ENCODE measurements at places on chromosomes 2 and 18.

DNA sequence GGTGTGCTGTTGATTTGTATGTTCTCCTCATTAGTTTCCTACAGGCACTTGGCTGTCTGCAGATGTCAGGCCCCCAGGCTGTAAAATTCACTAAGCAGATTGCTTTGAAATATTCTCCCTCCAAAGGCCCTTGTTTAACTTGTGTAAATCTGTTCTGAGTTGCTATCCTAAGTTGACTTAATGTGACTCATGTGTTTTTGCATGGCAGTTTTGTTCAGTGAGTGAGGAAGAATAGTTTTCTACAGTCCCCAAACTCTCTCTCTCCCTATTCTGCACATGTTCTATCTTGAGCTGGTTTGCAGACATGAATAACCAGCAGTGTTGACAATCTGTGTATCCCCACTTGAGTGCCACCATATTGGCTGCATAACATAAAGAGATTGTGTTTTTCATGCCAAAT lies 1005.4 kb upstream of the DDX18 start:
- DNase-seq, result no peak

- no peak for DNase-seq
Observed at GRCh38 chr2:25992556-25992955, 10.3 kb upstream of the KIF3C start.

- DNase-seq, result no peak
Observed at GRCh38 chr2:74755386-74755785, 78.5 kb upstream of the HK2 start.

- no peak for DNase-seq
Observed at GRCh38 chr2:16908656-16909055, 243.0 kb upstream of the CYRIA start.

DNA sequence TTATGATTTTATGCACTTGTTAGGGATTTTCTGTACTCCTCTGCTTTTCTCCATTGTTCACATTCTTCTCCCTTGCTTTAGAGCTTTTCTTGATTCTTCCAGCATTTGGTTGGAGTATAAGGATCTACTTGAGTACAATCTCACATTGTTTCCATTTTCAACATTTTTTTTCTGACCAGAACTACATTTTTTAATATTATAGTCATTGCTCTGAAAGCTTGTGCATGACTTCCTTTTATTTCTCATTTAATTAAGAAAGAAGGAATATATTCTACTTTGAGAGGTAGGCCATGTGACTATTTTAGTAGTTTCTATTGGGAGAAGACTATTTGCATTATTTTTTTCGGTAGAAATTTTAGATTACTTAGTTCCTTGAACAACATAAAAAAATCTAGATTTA lies 200.4 kb downstream of the TMEM247 start:
- no peak for DNase-seq

- no peak for DNase-seq
Observed at GRCh38 chr18:58132595-58133261, 88.7 kb downstream of the NEDD4L start.

DNA sequence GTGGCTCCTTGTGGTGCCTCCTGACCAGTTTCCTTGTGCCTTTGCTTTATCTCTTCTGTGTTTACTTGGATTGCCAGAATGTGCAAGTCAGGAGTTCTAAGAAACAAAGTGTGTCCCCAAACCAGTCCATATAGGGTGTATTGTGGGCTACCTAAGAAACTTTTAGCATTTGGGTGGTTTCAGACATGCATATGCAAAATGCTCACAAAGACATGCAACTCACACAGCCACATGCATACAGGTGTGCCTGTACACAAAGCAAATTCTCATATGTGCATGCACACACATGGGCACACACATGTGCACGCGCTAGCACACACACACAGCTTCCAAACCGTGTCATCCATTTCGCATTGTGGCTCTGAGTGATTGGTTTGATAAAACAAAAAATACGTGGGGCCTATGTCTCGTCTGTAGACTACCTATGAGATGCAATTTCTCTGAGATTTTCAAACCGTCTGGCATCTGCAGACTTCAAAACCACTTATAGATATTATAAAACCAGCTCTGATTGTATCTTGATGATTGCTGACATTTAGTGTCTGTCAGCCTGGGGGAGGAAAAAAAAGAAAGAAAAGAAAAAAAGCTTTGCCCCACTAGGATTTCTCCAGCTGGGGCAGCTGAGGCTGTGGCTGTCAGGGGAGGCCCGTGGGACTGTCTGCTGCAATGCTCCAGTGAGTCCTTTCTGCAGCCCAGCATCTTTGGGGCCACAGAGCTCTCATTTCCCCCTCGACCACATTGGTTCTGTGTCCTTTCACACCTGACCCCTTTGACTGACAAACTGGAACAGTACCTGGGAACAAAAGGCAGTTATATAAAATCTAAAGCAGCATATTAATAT lies 556.1 kb downstream of the CMPK2 start:
- DNase-seq, result no peak

DNA sequence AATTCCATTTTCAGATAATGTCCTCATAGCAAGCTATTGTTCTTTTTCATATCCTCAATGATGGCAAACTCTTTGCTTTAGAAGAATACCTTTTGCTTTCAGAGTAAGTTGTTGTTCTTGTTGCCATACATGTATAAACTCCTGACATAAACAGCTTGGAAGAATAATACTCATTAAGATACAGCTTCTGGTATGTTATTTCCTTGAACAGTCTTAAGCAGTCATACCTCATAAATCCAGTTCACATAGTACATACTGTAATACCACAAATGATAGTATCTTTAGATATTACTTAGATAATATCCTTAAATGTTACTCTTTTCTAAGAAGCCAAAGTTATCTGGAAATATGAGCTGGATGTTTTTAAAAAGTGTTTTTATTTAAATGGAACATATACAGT lies 23.2 kb downstream of the METTL8 start:
- no peak for DNase-seq

- DNase-seq, result no peak
Observed at GRCh38 chr2:239668042-239668441, 267.2 kb upstream of the HDAC4 start.

DNA sequence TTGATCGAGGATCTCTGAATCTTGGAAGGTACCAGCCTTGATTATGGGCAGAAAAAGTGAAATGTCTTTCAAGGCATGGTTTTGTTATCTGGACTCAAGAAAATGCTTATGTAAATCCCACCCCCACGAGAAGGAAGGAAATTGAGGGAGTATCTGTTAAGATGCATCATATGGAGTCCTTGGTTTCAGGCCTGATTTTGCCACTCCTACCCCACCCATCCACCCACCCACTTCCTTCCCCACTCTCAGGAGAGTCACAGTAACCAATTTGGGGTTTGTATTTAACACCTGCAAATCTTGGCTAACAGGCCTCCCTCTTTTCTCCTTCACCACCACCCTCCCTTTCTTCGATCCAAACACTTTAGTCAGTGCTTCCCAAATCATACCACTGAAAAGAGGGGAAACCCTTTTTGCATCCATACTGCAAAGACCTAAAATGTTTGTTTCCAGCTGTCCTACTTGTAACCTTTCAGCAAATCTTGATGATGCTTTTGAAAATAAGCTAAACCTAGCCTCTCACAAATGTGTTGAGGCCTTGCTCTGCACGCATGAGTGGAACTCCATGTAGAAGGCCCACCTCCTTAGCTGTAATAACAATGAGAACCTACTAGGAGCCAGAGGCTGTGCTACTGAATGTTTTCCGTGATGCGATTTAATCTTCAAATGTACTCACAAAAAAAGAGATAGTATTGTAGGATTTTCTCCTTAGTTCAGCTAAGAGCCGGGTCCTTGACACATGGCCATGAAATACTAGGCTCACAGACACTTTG lies 34.8 kb downstream of the POU3F3 start:
- DNase-seq, result no peak

DNA sequence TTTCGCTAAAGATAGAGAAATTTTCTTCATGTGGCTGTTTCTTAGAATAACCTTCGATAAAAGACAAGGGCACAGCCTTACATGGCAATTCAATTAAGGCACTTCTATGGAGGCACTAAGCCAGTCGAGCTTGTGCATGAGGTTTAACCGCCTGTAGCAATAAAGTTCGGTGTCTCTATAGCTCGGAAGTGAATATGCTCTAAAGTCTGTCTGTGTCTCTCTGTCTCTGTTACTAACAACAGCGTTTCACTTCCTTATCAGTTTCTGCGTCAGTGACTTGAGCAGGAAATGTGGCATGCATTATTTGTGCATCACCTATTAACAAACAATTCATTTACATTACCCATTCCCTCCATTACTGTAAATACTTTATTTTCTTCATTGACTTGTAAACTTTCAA lies 365.1 kb upstream of the NETO1 start:
- DNase-seq, result no peak

DNA sequence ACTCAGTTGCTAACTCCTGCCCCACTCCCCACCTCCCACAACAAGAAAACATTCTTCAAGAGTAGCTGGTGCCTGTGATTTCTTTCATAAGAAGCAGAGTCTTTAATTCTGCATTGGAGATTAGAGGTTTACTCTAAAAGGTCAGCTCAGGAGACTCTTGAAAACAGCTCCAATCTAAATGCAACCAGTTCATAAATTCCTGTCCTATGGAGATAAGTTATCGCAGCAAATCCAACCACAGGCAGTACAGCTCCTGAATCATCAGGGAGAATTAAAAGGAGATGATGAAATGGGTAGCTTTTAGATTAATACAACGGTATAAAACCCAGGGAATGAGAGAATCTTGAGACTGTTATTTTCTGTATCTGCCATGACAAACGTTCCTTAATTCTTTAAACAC lies 130.7 kb downstream of the SOCS6 start:
- no peak for DNase-seq

DNA sequence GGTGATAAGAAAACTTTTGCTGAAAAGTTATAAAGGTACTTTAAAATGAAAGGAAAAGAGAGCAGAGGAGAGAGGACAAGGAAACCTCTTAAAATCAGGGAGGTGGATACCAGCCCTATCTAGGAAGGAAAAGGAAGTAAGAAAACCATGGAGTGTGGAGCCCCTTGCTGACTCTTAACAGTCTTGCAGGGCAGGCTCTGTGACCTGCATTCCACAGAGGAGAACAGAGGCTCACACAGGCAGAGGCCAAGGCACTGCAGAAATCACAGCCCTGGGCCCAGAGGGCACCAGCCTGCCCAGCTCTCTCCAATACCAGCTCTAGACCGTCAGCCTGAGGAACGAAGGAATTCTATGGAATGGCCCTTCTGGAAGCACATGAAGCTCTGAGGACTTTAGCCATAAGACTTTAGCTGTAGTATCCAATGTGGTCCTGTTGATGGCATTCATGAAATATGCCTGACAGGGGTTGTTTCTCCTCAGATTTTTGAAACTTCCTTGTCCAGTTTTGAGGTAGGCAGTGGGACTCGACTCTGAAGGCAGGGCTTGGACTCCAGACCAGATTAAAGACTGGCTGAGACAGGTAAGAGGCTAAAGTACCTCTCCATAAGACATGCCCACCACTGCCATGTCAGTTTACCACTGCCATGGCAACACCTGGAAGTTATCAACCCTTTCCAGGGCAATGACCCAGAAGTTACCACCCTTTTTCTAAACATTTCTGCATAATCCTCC lies 216.3 kb downstream of the ANAPC1 start:
- no peak for DNase-seq

DNA sequence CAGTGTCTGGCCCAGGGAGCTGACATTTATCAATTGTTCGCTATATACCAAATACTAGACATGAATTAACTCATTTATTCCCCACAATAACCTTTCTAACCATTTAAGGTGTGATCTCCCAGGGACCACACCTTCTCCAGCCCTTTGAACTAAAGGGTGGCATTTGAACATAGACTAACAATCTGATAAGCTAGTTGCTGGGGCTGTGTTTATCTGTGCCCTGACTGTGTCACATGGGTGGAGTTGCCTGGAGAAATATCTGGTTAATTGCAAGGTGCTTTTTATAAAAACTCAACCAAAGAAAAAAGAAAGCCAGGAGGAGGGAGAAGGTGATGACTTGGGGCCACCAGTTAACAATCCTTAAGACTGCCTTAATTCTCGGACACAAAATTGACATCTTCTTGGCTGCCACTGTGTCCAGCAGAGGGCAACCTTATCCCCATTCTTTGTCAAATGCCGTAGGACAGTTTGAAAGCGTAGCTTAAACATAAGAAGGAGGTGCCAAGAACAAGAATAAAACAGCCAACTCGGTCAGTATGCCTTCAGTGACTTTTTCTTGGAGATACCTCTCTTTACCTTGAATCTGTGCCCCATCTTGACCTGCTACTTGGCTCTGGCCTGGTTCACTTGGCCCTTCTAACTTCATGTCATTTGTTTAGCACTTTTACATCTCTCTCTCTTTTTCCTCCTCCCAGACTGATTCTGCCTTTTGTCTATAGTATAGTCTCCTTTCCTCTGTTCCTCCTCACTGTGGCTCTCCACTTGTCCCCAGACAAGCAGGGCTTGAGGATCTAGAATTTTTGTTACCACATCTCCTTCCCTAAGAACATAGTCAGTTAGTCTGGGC lies 183.4 kb downstream of the MYO3B start:
- no peak for DNase-seq

DNA sequence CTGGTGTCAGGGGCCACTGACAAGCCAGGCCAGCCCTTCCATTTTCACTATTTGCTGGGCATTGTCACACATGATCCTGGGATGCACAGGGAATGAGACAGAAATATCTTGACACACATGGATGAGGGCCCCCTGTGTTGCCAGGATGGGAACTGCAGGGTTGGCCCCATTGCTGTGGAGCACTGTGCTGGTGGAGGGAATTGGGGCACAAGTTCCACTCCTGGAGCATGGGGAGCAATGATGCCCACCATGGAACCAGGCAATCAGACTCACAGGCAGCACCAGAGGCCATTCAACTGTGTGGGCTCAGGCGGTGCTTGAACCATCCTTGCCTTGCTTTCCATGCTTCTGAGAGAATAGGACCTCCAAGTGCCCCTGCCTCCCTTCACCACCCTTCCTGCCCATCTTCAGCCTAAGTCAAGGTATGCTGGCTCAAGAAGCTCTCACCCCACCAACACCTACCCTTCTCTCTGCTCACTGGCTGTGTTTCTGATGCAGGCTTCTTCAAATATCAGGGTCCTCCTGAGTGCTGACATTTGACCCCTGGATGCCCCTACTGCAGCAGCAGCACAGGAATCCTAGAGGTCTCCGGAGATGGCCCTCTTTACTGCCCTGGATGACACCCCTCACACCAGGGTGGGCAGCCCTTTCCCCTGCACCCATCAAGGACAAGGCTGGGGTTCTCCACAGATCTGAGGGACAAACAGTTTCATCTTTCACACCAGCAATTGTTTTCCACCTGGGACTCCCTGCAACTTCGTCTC lies 11.0 kb downstream of the ADRA2B start:
- DNase-seq, result no peak

DNA sequence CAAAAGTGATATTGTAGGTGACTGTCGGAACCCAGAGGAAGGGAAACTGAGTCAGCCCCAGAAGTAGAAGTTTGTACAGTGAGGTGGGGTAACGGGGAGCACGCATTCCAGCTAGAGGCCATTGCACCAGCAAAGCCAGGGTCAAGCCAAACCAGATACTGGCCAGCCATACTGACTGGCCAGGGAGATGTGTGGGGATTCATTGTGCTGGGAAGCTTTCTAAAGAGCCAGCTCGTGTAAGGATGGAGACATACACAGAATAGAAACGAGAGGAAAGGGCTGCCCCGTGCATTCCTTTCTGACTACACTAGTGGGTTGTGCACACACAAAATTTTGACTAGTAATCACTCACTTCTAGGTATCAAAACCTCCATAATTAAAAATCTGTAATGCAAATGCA lies 175.3 kb upstream of the PID1 start:
- no peak for DNase-seq
